Stimulated activated CD4-positive, alpha-beta T cell treated with anti-CD3 and anti-CD28 coated beads, Interleukin-4, amount 100 ng/mL, for 48 hours (primary cell): ENCODE measurements at places on chromosomes 5 and 9.

GRCh38 chr9:5620494-5620893 lies 8.4 kb upstream of the RIC1 start:
- DNase-seq: no peak

- DNase-seq: no peak
These were observed 52.0 kb upstream of the SNCAIP start for GRCh38 chr5:122259995-122260394.

DNA sequence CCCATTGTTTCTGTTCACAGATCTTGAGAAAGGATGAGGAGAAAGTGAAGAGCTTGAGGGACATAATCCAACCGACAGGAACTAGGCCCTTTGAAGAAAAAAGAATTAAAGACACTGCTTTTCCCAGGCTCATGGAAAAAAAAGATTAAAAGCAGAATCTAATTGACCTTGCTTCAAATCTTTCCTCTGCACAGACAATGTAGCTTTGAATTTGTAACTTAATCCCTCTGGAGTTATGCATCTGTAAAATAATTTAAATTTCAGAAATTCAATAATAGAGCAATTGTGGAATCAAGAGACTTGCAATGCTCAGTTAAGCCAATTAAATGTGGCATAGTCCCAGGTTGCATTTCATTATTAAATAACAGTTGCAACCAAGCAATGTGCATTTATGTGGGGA lies 64.6 kb downstream of the SVEP1 start:
- DNase-seq: no peak

DNA sequence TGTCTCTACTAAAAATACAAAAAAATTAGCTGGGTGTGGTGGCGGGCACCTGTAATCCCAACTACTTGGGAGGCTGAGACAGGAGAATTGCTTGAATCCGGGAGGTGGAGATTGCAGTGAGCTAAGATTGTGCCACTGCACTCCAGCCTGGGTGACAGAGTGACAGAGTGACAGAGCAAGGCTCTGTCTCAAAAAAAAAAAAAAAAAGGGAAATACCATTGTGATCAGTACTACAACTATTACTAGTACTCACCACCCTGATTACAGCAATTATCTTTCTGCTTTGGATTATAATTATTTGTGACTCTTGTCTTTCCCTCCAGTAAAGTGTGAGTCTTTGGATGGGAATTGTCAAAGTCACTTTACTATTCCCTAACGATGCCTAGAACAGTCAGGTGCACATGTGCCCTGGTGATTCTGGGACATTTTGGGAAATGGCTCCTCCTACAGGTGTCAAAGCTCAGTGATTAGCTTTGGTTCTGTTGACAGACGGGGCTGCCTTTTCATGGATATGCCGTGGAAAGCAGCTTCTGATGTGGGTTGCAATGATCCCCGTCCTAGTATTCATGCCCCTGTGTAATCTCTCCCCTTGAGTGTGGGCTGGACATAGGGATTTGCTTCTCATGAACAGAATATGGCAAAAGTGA lies 31.8 kb upstream of the FRRS1L start:
- DNase-seq: no peak

GRCh38 chr9:95733741-95734666 lies 141.5 kb upstream of the ERCC6L2 start:
- no peak for DNase-seq

DNA sequence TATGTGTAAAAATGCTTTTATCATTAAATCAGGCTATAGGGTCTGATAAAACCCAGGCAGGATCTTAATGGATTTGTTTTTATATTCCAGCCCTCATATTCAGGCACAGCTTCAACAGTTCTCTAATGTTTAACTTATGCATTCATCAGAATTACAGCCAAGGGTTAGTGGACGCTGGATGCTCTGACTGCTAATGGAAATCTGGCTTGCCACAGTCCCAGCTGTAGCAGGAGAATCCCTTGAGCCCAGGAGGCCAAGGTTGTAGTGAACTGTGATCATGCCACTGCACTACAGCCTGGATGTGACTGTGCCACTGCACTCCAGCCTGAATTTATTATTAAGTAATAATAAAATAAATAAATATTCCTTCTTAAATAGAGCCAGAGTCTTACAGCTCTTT lies 98.0 kb downstream of the SLC25A46 start:
- no peak for DNase-seq

DNA sequence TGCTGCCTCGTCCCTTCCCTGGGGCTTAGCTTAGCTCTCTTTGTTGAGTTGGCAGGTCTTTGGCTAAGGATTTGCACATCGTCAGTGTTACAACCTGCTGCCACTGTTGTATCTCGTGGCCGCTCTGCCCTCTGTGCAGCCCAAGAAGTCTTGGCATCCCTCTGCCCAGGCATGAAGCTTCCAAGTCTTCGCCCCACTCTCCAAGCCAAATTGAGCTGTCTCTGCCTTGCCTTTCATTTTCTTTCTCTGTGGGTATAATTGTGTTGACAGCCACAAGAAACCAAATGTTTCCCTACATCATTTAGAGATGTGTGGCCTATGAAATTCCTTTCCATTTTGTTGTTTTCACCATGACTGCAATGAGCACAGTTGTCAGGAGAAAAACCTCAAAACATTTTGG lies 29.6 kb upstream of the MED27 start:
- no peak for DNase-seq

GRCh38 chr5:16881251-16881650 lies 54.8 kb downstream of the MYO10 start:
- DNase-seq: no peak

- no peak for DNase-seq
These were observed 290.5 kb downstream of the DOCK8 start for GRCh38 chr9:504921-505740.

DNA sequence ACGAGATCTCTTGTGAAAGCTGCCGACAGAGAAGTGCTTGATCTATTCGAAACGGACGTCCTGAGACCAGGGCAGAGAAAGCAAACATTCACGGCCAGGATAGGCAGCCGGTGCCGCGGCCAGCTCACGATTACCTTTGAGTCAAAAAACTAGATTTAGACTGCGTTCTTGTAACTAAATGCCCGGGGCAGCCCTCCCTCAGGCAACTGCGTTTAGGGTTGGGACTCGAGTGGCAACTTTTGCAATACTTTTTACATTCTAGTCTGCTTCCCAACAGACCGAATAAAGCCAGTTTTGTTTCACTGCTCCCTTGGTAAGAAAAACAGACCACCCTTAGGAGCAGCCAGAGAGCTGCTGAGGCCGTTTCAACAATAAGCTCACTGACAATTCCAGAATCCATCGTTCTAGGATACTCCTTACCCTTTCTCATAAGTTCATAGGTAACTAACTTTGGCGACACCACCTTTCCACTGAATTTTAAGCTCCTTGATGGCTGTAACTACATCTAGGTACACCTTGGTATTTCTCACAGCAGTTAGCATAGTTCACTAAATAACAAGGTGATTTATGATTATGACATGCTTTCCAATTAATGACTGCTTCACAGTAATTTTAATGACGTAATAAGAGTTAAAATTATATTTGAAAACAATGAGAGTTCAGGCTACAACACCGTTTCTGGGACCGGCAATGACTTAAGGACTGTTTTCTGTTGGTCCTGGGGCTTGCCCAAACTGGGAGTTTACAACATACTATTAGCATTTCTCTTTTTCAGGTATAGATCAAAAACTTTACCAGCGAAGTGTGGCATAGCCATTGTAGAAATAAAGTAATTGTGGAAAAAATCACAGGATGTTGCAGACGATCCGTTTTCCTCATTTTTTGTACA lies 899 bp upstream of the RAPGEF6 start:
- peak; percentile 14 for DNase-seq

DNA sequence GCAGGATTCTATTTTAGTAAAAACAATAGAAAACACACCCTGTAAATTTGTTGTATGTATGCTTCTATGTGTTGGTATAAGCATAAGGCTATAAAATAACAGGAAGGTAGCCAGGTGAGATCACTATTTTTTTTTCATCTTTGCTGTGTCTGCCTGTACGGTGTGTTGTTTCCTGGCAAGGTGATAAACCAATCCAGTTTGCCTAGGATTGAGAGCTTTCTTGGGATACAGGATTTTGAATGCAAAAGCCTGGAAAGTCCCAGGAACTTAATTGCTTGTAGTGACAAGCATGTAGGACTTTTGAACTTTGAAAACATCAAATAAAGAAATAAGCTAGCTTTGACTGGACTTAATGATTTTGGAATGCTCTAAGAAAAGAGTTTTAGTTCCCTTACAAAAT lies 83.3 kb upstream of the RORB start:
- no peak for DNase-seq

GRCh38 chr9:96202971-96203780 lies 98.8 kb downstream of the HSD17B3 start:
- no peak for DNase-seq

DNA sequence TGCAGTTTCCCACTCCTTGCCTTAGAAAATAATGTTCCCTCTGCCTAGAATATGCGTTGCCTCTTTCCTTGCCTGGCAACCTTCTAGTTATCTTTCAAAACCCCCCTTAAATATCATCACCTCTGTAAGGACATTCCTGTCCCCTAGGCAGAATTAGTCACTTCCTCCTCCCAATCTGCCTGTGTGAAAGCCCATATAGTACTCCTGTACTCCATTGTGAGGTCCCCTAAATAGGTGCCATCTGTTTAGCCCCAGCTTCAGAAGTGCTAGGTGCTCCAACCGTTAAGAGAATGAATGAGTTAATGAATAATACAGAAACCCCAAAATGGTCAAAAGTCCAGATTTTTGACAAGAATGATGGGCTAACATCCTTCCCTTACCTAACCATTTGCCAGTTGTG lies 181.4 kb downstream of the GDNF start:
- no peak for DNase-seq

DNA sequence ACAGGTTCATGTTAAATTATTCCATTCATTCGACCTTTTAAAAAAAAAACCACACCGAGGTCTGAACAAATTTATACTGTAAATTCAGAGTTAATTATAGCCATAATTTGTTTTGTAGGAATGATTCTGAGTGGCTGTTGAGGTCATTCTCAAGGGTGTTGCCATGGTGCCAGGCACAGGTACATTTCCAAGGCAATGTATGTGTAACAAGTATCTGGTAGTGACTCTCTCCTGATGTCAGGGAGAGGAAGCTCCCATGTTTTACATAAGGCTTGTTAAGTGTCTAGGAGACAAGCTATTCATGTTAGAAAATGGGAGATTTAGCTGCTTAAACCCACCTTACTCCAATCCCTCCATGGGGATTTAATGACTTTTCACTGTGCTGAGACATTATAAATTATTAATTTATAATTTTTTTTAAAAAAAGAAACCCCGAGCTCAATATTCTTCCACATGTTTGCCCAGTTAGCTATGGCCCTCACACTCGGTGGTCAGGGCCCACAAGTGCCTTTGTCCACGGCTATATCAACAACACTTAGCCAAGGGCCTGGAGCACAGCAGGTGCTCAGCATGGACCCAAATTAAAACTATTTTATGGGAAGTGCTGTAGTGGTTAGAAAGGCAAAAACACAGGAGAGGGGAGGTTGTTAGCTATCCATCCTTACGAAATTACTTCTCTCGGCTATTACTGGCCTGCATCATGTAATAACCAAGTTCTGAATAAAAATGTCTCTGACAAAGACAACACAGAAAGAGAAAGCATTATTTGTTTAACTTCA lies 154.6 kb upstream of the GNA14 start:
- DNase-seq: no peak

DNA sequence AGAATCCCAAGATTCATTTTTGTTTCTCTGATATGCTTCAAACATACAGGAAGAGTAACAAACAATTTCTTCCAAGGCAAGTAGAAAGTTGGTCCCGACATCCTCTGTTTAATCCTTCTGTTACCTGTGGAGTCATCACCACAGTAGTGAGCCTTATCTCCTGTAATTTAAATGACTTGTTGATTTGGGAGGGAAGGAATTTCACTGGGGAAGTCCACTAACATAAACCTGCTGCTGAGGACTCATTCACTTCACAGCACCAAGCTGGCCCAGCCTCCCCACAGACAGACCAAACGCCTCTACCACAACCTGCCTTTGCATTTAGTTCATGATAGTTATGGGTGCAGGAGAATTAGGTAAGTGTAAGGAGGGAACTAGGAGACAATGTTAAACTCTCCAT lies 63.2 kb downstream of the PRKACG start:
- DNase-seq: no peak

GRCh38 chr5:17743580-17744435 lies 109.5 kb downstream of the TAF11L14 start:
- DNase-seq: no peak

DNA sequence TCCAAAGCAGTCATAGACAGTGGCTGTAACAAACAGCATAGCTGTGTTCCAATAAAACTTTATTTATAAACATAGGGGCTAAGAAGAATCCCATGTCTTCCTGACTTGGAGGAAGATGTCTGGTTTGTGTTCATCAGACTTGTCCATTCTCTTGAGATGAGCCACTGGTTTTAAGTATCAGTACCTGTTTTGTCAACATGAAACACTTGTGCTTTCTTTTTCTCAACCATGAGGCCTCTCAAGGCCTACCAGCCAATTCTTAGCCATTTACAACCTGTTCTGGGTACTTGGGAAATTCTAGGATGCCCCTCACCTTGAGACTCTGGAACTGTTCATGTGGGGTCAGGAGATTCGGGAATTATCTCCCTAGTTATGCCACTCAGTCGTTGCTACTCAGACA lies 154.3 kb upstream of the PPP1R2B start:
- DNase-seq: no peak

GRCh38 chr5:130715541-130715940 lies 449.5 kb downstream of the HINT1 start:
- DNase-seq: no peak

- no peak for DNase-seq
These were observed 2.8 kb downstream of the MEF2C start for GRCh38 chr5:88880201-88880600.

GRCh38 chr5:80122579-80122978 lies 87.4 kb downstream of the THBS4 start:
- no peak for DNase-seq

GRCh38 chr5:64773533-64773932 lies 4.8 kb downstream of the CWC27 start:
- no peak for DNase-seq

DNA sequence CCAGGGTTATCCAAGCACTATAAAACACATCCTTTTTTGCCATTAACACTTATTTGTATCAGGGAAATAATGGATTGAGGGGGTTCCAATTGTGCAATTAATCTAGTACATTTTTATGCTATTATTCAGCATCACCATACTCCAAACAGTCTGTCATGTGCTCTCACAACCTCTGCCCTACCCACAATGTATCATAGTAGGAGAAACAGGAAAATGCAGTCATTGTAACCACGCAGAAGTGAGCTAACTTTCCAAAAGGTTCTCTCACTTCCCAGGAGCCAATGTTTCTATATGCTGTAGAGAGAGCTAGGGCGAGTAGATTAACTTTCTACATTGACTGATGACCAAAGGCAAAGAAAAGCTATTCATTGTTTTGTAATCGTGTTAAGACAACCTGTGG lies 29.8 kb downstream of the DAB2 start:
- DNase-seq: no peak

GRCh38 chr5:6039111-6039510 lies 339.2 kb downstream of the MED10 start:
- DNase-seq: no peak

- no peak for DNase-seq
These were observed 17.3 kb downstream of the SKIC3 start for GRCh38 chr5:95537501-95537900.

DNA sequence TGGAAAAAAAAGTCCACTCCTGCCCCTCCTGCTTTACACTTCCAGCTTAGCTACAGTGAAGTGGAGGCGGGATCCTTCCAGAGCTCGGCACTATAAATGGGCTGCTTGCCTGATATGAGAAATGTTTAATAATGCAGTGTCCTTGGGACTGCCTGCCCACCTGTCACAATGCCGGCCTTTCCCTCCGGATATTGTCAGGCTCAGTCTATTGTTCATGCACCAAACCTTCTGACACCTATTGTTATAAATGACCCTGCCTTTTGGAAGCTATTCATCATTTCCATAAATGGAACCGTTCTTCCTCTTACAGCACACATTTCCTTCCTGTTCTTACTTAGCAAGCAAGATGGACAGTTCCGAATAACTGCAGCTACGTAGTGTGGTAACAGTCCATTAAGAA lies 146.3 kb downstream of the DMAC1 start:
- no peak for DNase-seq
